ENCODE measurements at places on chromosomes 6 and 20. TPM values are rescaled to one million over a fixed set of nuclear protein-coding genes. Genes with fewer than 3 reads are reported as not detected.

The KIFC1 gene
- total RNA-seq: 6.7 TPM

DNA sequence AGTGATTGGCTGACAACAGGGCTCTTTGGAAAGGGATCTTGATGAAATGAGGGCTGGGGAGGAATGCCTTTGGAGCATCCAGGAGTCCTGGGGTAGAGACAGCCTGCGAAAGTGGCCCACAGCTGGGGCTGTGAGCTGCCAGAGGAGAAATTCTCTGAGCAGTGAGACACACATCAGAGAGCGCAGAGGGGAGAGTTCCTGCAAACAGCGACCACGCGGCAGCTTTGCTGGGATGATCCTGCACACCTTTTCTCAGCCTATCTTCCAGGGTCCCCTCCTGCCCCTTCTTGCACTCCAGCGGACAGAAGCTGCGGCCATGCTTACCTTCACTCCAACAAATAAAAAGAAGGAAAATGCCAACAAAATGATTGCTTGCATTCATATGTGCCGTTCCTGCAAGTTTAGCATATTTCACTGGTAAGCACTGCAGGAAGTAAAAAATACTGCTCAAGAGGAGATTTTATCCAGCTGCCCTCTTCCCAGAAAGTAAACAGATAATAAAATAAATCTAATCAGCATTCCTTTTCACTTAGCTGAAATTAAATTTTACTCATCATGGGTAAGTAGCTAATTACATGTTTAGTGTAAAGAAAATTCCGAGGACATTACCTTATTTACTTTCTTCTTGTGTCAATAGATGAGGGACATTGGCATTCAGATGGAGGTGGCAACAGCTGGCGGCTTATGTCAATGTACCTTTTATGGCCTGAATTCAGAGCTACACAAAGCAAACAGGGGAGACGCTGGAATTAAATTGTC lies 339.9 kb upstream of the ARID1B start:
- H3K4me1 ChIP-seq: peaks cover 22% of the 10 kb centered on the region
- H3K4me3 ChIP-seq: no peak overlapping the region
- H3K27me3 ChIP-seq: no peaks in the 10 kb centered on the region
- no peak for DNase-seq
- H3K27ac ChIP-seq: no peak overlapping the region

- no peaks in the 10 kb centered on the region for H3K36me3 ChIP-seq
- H3K27me3 ChIP-seq: peaks cover 7% of the 10 kb centered on the region
- peak; percentile 79 for DNase-seq
- H3K27ac ChIP-seq: no peak overlapping the region
- no peaks in the 10 kb centered on the region for H3K4me1 ChIP-seq
- no peak overlapping the region for H3K4me3 ChIP-seq
These were observed 22.6 kb upstream of the HLA-DQB2 start for GRCh38 chr6:32785781-32786533.

The TPX2 gene
- total RNA-seq: 5.3 TPM

- peak overlapping the region; percentile 90 for H3K27ac ChIP-seq
- no peak for DNase-seq
- peak overlapping the region; percentile 95 for H3K4me3 ChIP-seq
- peaks cover 38% of the 10 kb centered on the region for H3K36me3 ChIP-seq
- H3K27me3 ChIP-seq: no peaks in the 10 kb centered on the region
- H3K4me1 ChIP-seq: peaks cover 20% of the 10 kb centered on the region
These were observed 656 bp downstream of the RTEL1 start for GRCh38 chr20:63658749-63659187.

The GRIK2 gene
- total RNA-seq: not detected

DNA sequence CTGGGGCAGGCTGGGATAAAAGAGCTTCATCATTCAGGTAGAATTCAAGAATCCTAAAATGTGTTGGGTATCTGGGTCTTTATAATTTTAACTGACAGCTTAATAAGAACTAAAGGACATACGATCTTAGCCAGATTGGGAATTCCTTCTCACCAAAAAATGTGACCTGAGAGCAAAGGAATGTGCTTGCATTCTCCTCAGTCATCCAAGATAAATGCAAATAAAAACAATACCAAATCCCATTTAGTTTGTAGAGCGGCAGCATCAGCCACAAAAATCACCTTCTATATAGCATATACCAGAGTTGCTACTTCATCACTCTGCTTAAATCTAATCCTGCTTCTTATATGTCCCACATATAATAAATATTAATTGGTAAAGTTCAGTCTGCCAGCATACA lies 16.9 kb downstream of the USP49 start:
- H3K27ac ChIP-seq: no peak overlapping the region
- no peaks in the 10 kb centered on the region for H3K36me3 ChIP-seq
- H3K4me3 ChIP-seq: no peak overlapping the region
- no peaks in the 10 kb centered on the region for H3K4me1 ChIP-seq

DNA sequence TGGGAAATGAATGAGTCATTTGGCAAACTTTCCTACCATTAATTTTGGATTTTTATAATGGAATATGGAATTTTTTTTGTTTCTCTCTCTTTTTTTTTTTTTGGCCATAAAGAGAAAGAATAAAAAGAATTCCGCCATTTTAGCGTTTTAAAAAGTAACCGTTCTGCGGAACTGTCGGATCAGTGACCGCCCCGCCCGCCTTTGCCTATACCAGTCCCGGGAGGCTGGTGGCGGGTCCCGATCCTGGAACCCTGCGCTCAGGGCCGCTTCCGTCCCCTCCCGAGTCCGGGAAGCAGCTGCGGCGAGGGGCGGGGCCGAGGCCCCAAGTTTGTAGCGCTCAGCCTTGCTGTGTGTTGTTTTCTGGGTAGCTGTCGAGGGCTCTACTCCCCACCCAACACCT lies 609 bp downstream of the L3MBTL1 start:
- no peaks in the 10 kb centered on the region for H3K36me3 ChIP-seq
- peak; percentile 33 for DNase-seq
- H3K4me1 ChIP-seq: peaks cover 19% of the 10 kb centered on the region
- peaks cover 15% of the 10 kb centered on the region for H3K27me3 ChIP-seq
- H3K27ac ChIP-seq: no peak overlapping the region
- H3K4me3 ChIP-seq: peak overlapping the region; percentile 89

- peaks cover 16% of the 10 kb centered on the region for H3K4me1 ChIP-seq
- H3K27me3 ChIP-seq: no peaks in the 10 kb centered on the region
- no peak overlapping the region for H3K27ac ChIP-seq
- peaks cover 29% of the 10 kb centered on the region for H3K36me3 ChIP-seq
- no peak overlapping the region for H3K4me3 ChIP-seq
These were observed 248.3 kb downstream of the GMPR start for GRCh38 chr6:16486661-16487060.

The PDE7B gene
- total RNA-seq: 73.2 TPM

DNA sequence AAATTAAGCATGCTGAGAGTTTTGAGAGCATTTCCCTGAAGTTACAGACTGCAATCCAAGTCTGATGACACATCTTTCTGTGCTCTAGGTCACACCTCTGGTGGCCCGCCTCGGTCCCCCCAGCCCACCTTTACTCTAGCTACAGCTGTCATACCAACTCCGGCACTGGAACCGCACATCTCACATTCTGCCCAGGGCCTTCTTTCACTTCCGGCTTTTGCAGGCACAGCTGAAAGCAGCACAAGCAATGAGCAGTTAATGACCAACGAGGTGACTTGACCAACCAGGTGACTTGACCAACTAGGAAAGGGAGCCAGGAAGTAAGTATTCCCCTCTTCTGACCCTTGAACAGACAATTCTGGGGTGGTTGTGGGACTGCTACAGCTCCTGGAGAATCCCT lies 88.6 kb upstream of the MOCS1 start:
- H3K27ac ChIP-seq: no peak overlapping the region
- H3K36me3 ChIP-seq: no peaks in the 10 kb centered on the region
- H3K4me3 ChIP-seq: no peak overlapping the region
- no peak for DNase-seq
- H3K27me3 ChIP-seq: no peaks in the 10 kb centered on the region

Measured in stomach (tissue), 19 donors.